CD4-positive, alpha-beta T cell treated with Interleukin-6 at 100 ng/mL for 8 hours (primary cell): ENCODE measurements at places on chromosomes 11 and 22.

DNA sequence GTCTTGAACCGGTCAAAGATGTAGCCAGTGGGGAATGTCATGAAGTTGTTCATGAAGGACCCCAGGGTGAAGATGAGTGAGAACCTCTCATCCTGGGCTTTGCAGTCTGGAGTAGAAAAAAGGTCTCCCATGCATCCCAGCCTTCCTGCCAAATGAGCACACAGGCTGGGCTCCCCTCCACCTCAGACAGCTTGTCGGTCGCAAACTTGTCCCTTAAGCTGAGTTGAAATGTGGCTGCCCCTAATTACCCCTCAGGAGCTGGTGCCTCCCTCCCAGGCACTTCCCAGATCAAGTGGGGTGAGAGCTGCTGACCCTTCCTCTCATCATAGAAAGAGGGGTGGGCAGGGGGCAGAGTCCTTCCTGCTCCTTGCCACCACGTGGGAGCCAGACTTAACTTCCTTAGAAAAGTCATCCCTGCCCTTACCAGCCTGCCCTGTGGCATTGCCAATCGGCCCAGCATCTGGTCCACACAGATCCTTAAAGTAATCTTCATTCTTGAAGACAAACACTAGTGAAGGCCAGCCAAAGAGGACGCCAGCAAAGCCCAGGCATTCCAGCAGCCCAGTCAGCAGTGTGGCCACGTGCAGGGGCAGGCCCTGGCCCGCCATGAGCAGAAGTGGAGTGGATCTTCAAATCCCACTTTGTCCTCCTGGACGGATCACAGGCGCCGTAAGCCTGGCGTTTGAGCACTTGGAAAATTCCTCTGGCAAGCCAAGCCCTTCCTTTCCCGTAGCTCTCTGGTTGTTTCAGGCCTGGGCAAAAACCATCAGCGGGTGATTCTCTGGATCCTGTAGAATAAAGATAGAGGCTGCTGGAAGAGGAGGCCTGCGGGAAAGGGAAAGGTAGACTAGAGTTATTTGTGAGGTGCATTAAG lies 1.1 kb downstream of the SLC43A3 start:
- no peak for DNase-seq

DNA sequence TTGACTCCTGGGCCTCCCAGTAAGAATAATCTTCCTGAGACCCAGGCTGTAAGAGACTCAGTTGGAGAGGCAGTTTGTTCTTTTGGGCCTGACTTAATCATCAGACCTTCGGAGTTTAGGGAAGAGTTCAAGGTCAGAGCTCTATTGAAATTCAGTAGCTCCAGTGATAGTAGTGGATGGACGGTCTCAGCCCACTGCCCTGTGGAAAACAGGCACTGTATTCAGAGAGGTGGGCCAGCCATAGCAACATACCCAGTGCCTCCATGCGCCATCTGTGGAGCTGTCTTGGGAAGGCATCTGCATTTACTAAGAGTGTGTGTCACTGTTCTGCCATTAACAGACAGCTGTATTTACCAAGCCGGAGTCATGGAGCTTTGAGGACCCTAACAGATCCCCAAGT lies 2.9 kb downstream of the SMARCB1 start:
- no peak for DNase-seq

DNA sequence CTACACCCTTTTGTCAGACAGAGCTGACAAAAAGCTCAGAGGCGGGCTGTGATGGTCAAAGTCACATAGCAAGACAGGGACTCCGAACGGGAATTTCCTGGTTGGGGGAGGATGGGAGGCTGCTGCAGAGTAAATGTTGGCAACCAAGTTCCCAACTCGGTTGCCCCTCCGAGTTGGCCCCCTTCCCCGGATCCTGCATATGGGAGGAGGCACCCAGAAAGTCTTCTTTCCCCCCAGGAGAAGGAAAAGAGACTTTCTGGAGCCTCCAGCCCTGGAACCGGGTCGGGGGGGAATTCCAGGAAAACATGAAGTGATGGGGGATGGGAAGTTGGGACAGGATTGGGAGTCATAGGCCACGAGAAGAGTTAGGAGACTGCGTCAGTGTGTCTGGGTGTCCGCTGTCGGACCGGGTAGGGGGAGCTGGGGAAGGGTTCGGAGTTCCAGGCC lies 614 bp downstream of the SELENOM start:
- no peak for DNase-seq

DNA sequence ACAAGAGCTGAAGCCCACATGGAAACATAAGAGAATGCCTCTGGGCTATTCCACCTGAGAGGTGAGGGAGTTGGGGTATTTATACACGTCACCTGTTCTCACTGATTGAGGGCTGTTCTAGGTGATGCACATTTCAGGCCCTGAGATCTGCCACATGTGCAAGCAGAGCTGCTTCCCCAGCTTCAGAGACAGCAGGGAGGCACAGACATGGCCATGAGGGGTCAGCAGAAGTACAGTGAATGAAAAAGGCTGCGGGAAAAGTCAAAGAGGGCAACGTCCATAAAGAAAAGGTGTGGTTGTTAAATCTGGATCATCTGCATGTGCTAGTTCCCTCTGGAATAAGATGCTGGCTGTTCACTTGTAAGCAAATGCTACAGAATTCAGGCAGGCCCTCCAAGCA lies 75.4 kb downstream of the GAB4 start:
- DNase-seq: no peak

DNA sequence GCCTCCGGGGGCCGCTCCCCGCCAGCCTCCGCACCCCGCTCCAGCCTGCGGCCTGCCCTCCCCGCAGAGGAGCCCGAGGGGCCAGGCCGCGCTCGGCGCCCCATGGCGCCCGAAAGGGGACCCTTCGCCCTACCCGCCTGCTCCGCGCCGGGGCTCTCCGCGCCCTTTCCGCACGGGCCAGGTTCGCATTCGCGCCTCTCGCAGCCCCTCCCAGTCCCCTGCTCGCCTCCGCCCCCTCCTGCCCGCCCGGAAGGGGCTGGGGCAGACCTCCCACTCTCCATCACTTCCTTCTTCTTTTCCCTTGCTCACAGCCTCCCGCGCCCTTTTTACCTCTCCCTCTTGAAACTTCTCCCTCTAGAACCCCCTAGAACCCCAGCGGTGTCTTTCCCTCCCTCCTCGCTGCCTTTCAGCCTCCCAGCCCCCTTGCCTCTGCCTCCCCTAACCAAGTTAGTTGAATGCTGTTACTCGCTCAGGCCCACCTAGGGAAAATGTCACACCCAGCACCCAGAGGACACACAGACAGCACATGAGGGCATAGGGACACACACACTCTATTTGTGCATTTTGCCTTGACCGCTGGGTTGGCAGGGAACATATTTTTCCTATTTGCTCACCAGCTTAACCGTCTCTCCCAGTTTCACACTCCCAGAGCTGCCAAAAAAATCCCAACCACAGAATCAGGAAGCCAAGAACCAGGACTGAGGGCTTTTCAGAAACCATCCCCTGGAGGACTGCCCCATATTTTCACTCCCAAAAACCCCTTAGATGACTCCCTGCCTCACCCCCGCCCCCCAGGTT lies at the start of gene SLC43A3:
Gene SLC43A3, minus strand, starts transcription at position 193 of the 798 bp plus-strand sequence. CDS start 949 bp downstream, outside the sequence.
- peak; percentile 60 for DNase-seq

GRCh38 chr11:2699185-2699530 lies 636 bp downstream of the KCNQ1OT1 start:
- no peak for DNase-seq

DNA sequence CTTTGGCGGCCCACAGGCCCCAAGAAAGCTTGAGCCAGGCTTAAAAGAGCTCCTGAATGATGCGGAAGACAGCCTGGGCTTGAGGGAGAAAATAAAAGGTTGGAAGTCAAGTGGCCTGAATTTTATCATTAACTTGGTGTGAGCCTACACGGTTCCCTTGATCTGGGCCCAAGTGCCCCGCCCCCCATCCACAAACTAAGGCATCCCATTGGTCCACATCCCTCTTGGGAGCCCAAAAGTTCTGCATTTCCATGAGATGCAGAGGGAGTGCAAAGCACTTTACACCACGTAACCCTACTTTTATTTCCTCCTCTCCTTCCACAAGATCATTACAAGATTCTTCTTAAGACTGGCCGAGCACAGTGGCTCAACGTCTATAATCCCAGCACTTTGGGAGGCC lies 22.2 kb downstream of the LARGE1 start:
- DNase-seq: no peak

DNA sequence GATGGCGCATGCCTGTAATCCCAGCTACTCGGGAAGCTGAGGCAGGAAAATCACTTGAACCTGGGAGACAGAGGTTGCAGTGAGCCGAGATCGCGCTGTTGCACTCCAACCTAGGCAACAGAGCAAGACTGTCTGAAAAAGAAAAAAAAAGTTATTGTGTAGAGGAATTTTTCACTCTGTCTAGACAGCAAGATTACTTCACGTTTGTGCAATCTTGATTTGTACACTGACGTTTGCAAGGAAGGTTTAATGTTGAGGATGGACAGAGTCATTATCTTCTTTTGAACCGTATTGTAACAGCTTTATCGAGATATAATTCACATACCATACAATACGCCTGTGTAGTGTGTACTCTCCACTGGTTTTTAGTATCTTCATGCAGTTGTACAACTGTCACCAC lies 3.7 kb downstream of the CTTN start:
- DNase-seq: no peak

- DNase-seq: no peak
Measured at GRCh38 chr11:13463779-13464290, 813 bp upstream of the BTBD10 start.

DNA sequence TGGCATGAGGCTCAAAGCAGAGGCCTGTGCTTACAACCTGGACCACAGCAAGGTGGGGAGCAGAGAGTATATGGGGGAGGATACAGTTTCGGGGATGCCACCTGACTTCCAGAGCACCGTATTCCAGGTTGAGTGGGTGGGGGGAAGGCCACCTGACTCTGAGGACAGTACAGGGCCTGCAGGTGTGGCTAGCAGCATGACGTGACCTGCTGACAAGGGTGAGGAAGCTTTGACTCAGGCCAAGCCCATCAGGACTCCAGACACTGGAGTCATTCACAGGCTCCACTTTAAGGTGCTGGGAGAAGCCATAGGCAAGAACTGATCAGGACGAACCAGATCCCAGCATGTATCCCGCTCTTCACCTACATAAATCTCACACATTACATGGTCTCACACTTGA lies 34.6 kb upstream of the CRTAM start:
- no peak for DNase-seq

DNA sequence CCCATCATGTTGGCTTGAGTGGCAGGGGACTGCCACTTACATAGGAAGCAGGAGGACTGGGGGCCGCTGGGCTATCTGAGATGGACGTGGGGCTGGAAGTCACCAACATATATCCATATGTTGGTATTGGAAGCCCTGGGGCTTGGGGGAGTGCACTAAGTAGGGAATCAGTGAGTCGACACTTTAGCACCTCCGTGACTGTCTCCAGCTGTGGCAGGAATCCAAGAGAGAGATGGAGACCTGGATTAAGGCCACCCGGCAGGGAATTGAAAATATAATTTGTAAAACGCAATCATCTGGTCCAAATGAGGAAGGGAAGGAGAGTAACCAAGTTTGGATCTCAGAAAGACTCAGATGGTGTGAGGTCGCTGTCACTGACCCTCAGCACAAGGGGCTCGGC lies 68.4 kb downstream of the ELFN2 start:
- no peak for DNase-seq

- DNase-seq: no peak
Measured at GRCh38 chr11:128867277-128867676, at the start of gene KCNJ1. TSS of gene KCNJ1 (minus strand) at chr11:128867296. CDS start at chr11:128840243, 27,053 bp downstream.

DNA sequence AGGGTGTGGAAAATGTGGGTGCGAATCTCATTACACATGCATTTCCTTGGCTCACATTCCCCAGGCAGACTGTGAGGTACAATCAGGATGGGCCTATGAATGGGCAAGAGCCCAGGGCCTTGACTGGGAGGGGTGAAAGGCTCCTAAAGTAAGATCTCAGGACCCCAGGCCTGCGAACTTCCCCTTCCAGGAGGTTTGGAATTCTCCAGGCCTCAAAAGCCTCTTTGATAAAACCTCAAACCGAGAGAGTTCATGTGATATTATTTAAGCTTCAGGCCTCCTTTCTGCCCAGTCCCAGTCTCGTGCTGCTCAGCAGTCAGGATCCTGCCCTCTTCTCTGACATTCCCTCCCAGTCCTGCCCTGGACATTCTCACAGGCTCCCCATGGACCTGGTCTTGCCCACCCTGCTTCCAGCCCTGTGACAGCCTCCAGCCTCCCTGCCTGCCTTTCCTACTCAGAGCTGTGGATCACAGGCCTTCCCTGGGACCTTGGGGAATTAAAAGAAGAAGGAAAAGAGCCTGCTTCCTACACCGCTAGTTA lies 37.3 kb upstream of the TEAD1 start:
- DNase-seq: no peak

- DNase-seq: no peak
Measured at GRCh38 chr22:29306835-29307595, 565 bp downstream of the GAS2L1 start.

DNA sequence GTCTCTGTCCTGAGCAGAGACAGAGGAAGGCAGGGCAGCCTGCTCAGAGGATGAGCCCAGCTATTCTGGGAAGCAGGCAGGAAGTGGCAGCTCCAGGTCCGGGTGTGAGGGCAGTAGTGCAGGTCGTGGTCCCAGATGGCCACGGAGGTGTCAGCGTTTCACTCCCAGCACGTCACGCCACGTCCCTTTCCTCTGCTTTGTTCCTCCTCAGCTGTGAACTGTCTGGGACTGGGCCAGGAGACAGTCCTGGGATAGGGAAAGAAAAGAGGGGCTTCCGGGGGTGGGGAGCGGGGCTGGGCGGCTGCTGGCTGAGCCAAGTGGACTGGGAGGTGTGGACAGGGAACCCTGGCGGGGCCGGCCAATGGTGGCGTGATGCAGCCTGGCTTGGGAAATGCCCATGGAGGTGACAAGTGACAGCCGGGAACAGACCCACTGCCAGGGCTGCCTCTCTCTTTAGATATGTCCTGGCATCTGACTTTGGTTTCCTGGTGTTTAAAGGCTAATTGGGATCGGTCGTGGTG lies 64.7 kb downstream of the KCNQ1 start:
- no peak for DNase-seq

DNA sequence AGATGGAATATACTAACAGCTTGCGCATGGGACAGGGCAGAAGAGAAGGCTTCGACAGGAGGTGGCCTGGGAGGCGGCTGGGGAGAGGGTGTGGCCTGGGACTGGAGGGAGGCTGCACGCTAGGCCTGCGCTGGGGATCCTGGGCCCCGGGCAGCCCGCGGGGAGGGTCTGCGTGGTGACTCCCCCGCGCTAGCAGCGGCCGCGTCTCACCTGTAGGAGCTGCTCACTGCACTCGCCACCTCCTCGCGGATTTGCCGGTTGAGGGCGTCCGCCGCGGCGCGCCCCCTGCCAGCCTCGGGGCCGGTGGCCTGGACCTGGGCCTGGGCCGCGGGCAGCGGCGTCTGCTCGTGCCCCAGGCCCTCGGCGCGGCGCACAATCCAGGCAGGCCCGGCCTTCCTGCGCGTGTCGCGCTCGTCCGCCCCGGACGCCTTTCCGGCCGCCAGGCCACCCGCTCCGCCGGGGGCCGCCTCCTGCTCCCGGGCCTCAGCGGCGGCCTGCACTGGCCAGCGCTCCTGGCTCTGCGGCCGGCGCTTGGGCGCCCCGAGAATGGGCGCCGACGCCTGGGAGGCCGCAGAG lies 1.5 kb downstream of the MAP6 start:
- no peak for DNase-seq

DNA sequence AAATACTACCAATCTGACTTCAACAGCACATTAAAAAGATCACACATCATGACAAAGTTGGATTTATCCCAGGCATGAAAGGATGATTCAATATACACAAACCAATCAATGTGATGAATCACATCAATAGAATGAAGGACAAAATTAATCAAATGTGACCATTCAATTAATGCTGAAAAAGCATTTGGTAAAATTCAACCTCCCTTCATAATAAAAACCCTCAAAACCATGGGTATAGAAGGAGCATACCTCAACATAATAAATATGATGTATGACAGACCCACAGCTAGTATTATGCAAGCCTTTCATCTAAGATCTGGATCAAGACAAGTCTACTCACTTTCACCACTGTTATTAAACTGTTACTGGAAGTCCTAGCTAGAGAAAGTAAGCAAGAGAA lies 921.7 kb upstream of the RAG2 start:
- no peak for DNase-seq

- no peak for DNase-seq
Measured at GRCh38 chr22:31619611-31620300, 42.3 kb downstream of the PISD start.
